ENCODE measurements at places on chromosomes 6 and 20.

DNA sequence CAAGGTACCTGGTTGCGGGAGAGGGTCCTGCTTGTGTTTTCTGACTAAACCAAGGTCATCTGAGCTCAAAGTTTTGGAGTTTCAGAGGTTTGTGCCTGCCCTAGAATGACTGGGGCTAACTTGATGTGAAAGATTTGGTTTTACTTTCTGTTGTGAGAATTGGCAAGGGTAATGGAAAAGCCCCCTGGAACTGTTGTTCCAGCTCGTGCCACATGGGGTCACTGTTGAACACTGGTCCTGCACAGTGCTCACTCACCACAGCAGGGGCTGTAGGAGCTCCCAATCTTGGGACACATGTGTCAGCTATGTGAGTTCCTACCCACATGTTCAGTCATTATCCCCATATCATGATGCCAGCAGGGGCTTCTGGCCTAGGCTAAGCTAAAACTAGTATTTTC lies 6.5 kb downstream of the TGM6 start:
- peak; percentile 79 for DNase-seq

DNA sequence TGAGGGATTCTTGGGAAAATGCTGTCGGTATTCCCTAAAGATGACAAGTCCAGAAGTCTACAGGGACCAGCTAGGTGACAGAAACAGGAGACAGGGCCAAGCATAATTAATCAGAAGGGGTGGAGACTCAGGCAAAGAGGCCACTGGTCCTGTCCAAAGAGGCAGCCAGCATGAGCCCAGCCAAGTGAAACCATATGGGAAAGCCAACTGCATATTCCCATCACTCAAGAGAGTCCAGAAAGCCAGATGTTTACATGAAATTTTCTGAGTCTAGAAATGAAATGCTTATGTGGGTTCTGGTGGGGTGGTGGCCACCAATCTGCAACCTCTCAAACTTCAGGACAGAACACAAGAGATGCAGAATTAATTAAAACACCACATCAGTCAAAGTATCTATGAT lies 74.3 kb downstream of the ANKRD60 start:
- no peak for DNase-seq

DNA sequence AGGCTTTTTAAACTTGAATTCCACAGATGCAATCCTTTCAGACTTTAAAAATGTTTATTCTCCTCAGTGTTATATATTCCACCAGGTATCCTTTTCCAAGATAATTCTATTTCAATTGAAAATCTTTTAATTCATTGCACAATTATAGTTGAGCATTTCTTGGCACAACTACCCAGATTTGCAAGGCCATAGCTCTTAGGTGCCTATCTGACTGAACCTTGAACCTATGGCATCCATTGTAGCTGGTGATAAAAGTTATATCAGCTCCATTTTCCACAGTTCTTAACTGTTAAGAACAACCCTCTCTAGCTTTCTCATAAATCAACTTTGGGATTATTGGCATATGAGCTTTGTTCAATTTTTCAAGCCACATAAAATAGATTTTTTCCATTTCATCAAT lies 42.4 kb downstream of the PACRG start:
- no peak for DNase-seq

- no peak for DNase-seq
These were observed 70.9 kb downstream of the PACRG start for GRCh38 chr6:162798546-162799266.

DNA sequence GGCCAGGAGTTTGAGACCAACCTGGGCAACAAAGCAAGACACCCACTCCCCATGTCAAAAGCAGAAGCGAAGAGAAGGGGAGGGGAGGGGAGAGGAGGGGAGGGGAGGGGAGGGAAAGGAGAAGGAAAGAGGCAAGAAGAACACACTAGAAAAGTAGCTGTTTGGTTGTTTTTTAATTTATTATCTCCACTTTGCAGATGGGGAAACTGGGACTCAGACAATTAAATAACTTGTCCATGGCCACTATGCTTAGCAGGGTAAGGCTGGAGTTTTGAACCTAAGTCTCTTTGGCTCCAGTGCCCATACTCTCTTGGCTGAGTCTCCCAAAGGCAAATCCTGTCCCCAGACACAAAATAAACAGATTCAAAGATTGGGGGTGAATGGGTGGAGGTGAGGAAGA lies 12.4 kb upstream of the GHRH start:
- DNase-seq: no peak

DNA sequence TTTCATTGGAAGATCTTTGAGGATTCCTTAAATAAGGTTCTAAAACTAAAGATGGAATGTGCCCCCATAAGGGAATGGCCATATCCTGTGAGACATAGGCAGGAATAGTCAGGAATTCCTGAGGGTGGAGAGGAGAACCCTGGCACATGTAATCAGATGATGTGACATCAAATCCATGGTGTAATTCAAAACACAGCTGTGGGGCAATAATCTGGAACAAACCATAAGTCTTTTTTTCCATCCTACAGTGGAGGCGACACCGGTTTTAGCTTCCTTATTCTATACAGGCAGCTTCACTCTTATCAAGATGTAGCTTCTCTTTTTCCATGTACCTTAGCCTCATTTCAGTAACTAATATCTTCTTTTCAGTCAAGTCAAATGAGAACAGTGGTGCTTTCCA lies 133.6 kb upstream of the CITED2 start:
- DNase-seq: no peak

DNA sequence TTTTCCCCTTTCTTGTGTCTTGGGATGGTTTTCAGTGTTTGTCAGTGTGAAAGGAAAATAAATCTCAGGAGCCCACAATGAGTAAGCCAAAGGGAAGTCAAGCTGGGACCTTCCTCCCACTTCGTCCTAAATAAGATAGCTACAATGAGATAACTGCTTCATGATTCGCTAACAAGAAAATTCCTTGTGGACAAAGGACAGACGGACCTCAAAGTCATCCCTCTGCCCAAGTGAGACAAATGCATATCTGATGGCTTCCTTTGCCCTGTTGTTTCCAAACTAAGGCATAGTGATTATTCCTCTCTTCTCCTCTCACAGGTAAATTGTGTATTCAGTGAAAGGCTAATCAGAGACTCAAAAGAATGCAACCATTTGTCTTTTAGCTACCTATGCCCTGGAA lies 26.1 kb upstream of the ADTRP start:
- DNase-seq: no peak

- DNase-seq: no peak
These were observed 14.7 kb downstream of the DPPA5 start for GRCh38 chr6:73339340-73339739.

GRCh38 chr20:63070301-63070625 lies 63.5 kb upstream of the BHLHE23 start:
- DNase-seq: peak; percentile 19

GRCh38 chr6:22101163-22101562 lies 195.7 kb downstream of the PRL start:
- no peak for DNase-seq

DNA sequence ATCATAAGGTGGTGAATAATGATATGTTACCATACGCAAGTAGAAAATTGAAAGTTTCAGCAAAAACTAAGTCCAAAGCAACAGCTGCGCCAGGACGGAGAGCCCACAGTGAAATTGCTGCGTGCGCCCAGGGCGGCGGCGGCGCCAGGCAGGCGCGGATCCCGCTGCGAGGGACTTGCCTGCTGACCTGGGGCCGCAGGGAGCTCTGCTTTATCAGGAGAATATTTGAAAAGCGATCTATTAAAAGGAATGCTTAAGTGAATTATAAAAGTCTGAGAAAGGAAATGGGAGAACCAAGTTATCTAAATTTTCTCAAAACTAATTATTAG lies 85.4 kb downstream of the THBS2 start:
- no peak for DNase-seq

- no peak for DNase-seq
These were observed 1.4 kb upstream of the STX11 start for GRCh38 chr6:144148886-144149285.

DNA sequence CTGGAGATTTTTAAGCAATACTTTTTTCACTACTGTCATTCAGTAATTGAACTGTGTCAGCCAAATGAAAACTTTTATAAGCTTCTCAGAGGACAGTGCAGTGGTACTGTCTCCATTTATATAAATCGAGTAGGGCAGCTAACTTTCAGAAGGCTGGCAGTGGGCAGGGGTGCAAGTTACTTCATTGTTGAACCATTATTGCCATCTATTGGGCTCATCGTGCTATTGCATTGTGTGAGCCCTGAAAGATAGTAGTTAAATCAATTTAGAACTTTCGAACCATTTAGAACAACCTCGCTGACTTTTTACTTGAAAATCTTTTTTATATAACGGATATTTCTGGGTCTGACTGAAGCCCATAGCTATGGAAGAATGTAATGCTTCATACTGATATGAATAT lies 347.8 kb upstream of the PLCB4 start:
- no peak for DNase-seq

DNA sequence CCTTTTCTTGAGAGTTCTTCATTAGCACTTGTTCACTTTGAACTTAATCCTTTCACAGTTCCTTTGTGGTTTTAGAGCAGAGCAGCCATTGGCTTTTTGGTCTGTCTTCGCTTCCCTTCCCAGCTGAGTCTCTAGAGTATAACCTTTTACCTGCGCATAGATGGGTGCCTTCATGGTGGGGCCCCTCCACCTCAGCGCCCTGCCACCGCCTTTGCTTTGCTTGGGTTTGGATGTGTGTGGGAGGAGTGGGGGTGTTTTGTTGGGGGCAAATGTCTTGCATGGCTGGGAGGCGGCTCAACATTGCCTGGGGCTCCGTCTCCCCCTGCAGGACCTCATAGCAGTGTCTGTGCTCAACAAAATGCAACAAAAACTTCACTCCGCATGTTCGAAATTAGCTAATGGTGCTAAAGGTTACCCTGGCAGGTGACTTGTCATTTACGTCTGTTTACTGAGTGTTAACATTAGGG lies 11.9 kb downstream of the PYGB start:
- DNase-seq: no peak

- no peak for DNase-seq
These were observed 855 bp downstream of the BYSL start for GRCh38 chr6:41922154-41922553.

- DNase-seq: peak; percentile 71
These were observed 826 bp upstream of the PYGB start for GRCh38 chr20:25247000-25247517.

GRCh38 chr20:38429301-38429700 lies 5.8 kb downstream of the SNHG17 start:
- no peak for DNase-seq

DNA sequence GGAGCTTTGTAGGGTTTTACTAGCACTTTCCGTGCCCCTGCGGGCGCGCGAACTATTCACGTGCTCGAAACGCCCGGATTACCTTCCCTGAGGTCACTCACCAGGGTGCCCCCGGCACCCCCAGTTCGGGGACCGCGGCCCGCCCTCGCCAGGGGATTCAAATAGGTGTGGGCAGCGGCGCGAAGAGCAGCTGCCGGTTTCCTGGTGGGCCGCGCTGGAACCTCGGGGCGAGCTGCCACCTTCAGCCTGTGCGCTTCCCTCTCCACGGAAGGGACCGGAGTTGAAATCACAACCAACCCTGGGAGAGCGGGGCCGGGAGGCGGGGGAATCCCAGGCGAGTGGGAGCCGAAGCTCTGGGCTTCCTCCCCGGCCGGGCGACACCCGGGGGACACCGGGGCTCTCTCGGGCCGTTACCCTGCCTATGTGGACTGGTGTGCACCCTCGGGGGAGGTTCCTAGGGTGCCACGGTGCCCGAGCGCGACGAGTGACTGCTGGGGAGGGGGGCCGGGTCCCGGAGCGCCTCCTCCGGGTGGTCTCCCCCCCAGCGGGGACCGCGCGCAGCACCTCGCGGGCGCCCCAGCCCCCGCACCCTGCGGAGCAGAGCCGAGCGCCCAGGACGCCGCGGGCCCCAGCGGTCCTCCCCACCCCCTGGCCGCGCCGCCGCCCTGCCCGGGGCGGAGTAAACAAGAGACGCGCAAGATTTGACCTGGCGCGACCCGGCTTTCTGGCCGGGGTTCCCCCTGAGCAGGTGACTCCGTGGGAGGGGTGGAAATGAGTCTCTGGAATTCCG lies 2.1 kb upstream of the HIVEP2 start:
- DNase-seq: peak; percentile 94

DNA sequence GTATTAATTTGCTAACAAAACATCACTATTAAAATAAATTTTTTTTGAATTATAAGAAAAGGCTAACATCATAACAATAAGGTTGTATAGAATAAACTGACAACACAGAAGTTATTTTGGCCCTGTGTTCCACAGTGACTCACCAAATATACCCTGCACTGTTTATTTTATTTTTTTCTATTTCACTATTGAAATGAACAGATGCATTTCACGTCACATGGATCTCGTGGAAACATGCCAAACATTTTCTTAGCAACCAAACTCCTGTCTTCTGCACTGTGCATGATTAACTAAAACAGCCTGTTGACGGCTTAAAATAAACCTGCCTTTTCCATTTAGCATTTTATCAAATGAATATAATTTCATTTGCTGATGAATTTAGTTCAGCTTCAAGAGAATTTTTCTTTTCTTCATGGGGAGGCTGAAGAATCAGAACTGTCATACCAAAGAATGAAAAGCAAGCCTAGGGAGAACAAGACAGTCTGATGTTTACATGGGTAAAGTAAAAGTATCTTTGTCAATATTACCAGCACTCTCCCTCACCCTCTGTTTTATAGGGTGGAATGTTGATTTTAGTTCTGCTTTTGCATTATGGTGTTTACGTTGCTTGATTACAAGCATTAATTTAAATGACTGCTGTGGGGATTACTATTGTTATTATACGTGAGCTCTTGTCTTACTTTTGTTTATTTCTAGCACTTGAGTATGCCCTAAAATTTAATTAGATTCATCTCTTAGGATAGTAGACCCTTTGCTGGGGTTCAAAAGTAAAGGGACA lies 115.3 kb downstream of the LCA5 start:
- DNase-seq: no peak

GRCh38 chr20:43752051-43752360 lies 25.2 kb upstream of the GTSF1L start:
- DNase-seq: no peak

GRCh38 chr6:3489027-3489757 lies 32.3 kb upstream of the SLC22A23 start:
- no peak for DNase-seq

GRCh38 chr20:17811628-17811965 lies 111.8 kb downstream of the BANF2 start:
- DNase-seq: no peak

DNA sequence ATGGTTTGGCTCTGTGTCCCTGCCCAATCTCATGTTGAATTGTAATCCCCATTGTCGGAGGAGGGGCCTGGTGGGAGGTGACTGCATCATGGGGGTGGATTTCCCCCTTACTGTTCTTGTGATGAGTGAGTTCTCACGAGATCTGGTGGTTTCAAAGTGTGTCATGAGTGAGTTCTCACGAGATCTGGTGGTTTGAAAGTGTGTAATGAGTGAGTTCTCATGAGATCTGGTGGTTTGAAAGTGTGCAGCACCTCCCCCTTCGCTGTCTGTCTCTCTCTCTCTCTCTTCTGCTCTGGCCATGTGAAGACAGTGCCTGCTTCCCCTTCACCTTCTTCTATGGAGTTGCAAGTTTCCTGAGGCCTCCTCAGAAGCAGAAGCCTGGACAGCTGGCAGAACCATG lies 87.6 kb downstream of the MYLK4 start:
- DNase-seq: no peak

GRCh38 chr6:106025655-106026054 lies 60.5 kb upstream of the PRDM1 start:
- DNase-seq: no peak
